ENCODE measurements at places on chromosomes 13 and 19. TPM values are rescaled to one million over a fixed set of nuclear protein-coding genes. Genes with fewer than 3 reads are reported as not detected.

GRCh38 chr13:103087275-103087674, 21.1 kb upstream of the SLC10A2 start:
- no peaks in the 10 kb centered on the region for H3K27me3 ChIP-seq
- H3K36me3 ChIP-seq: no peaks in the 10 kb centered on the region
- no peaks in the 10 kb centered on the region for H3K4me1 ChIP-seq
- H3K27ac ChIP-seq: no peak overlapping the region
- no peak for DNase-seq

Gene CEACAM16
- total RNA-seq: not detected

DNA sequence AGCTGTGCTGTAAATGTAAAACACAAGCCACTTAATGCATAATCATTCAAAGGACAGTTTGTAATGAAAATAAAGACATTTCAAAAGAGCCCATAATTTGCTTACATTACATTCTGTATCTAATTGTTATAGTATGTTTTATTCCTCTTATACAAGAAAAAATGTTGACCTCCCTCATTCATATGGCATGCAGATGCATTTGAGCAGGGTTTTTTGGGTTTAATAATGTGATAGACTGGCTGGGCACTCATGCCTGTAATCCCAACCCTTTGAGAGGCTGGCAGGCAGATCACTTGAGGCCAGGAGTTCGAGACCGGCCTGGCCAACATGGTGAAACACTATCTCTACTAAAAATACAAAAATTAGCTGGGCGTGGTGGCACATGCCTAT, 11.6 kb upstream of the ARL11 start:
- no peaks in the 10 kb centered on the region for H3K4me1 ChIP-seq
- H3K4me3 ChIP-seq: no peak overlapping the region
- H3K27ac ChIP-seq: no peak overlapping the region
- no peaks in the 10 kb centered on the region for H3K36me3 ChIP-seq
- H3K27me3 ChIP-seq: no peaks in the 10 kb centered on the region

GRCh38 chr13:79667771-79668170, 186.8 kb downstream of the NDFIP2 start:
- H3K36me3 ChIP-seq: no peaks in the 10 kb centered on the region
- H3K4me1 ChIP-seq: no peaks in the 10 kb centered on the region
- H3K27me3 ChIP-seq: no peaks in the 10 kb centered on the region
- no peak overlapping the region for H3K4me3 ChIP-seq

Gene RNF113B
- total RNA-seq: not detected

Gene ATP4B
- total RNA-seq: not detected

Gene ASF1B
- total RNA-seq: 76.2 TPM

Gene USF2
- total RNA-seq: 125 TPM

DNA sequence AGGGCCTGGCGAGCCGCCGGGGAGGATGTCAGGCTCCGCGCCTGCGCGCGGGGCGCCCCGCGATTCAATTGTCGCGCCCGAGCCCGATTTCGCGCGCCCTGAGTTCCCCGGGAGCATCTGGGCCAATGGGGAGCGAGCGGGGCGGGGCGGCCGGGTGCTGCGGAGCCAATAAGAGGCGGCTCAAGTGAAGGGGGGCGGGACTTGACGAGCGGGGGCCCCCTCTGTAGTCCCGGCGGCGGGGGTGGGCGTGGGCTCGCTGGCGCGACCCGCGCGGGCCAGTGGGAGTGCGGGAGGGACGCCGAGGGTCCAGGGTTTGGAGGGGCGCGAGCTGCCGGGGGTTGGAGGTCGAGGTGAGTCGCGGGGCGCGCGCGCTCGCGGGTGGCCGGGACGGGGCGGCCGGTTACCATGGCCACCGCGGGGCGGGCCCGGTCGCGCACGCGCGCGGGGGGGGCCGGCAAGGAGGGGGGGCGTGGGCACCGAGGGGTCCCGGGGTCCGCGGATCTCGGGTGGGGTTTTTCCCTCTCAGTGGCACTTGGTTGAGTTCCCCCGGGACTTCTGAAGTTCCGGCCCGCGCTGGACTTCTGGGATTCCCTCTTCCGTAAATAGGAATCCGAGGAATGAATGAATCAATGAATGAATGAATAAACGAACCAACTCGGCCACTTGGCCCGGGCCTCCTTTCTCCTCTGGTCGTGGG, 744 bp downstream of the UHRF1 start:
- H3K4me3 ChIP-seq: peak overlapping the region; percentile 73
- H3K36me3 ChIP-seq: no peaks in the 10 kb centered on the region
- DNase-seq: peak; percentile 95
- H3K27me3 ChIP-seq: no peaks in the 10 kb centered on the region

Gene PIBF1
- 21.7 TPM for total RNA-seq
